ENCODE measurements at places on chromosomes 7 and 10. TPM values are rescaled to one million over a fixed set of nuclear protein-coding genes. Genes with fewer than 3 reads are reported as not detected.

DNA sequence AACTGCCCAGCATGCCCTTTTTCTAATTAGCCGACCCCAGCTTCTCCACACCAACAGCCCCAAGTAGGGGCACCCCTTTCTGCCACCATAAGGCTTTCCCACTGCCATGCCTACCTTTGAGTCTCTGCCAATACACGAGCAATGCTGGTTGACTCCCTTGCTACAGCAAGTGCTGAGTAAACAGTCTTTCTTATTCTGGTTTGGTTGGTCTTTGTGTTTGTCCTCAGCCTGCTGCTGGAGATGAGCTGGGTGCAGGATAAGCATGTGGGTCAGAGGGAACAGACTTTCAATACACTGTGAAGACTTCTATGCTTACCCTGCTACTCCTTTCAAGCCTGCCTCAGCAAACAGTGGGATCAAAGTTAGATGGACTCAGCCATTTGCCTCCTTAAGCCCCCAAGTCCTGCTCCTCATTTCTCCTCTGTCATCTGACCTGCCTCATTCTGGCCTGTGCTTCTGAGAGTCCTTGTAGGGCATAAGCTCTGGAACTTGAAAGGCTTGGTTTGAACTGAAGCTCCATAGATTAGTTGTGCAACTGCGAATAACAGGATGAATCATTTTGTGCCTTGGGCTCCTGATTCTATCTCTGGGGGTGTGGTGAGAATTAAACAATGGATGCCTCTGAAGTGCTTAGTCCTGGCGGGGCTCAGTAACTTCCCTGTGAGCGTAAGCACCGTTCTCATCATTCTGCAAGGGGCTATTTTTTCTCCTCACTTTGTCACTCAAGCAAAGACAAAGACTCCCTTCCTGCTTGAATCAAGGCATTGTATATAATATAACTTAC is 533.8 kb upstream of the DPP6 start:
- DNase-seq = peak; percentile 86

GRCh38 chr10:16192337-16192736 is 244.5 kb upstream of the PTER start:
- peak; percentile 28 for DNase-seq

GRCh38 chr7:17638727-17639126 is 301.6 kb downstream of the SNX13 start:
- DNase-seq = peak; percentile 78

The CYP26C1 gene
- 0.02 TPM for polyA plus RNA-seq

GRCh38 chr10:117547016-117547715 is 4.6 kb downstream of the EMX2 start:
- DNase-seq = no peak

The RSPH10B2 gene
- polyA plus RNA-seq = not detected

The CCL24 gene
- not detected for polyA plus RNA-seq

- no peak for DNase-seq
These were observed 106.1 kb upstream of the LRRTM3 start for GRCh38 chr10:66819691-66820090.

The WBP1L gene
- polyA plus RNA-seq = 20.7 TPM

DNA sequence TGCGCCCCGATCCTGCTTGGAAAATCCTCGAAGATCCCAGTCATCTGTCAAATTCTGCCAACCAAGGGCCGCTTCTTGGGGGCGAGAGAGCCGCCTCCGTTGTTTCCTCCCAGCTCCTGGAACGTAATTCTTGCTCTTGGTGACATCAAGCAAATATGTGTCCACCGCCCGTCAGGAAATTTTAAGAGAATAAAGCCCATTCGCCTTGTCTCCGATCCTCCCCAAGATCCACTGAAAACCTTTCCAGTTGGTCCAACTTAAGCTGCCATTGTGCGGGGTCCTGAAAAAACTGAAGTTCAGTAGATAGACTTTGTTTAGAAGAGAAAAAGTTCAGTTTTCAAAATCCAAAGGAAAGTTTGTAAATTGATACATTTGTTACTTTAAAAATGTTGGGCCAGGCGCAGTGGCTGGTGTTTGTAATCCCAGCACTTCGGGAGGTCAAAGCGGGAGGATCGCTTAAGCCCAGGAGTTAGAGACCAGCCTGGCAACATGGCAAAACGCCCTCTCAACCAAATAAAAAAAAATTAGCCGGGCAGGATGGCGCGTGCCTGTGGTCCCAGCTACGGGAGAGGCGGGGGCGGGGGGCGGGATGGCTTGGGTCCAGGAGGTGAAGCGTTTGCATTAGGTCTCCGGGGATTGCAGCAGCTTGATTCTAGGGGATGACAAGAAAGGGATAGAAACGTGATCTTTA is 1.0 kb upstream of the ZNF800 start:
- DNase-seq = no peak

The FEZF1 gene
- not detected for polyA plus RNA-seq

DNA sequence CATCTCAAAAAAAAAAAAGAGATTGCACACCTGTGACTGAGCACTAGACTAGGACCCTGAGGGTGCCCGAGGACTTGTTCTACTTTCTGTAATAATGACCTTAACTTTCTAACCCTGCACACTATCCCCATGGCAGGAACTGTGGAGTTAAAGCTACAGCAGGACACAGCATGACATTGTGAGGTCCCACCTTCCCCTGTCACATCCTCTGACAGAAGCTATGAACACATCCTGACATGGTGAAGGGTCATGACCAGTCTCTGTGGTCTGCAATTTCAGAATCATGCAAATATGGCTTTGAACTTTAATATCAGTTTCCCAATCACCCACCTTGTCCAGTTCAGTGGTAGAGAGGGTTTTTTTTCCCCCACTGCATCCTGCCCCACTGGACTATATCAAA is 18.5 kb upstream of the SAR1A start:
- no peak for DNase-seq

DNA sequence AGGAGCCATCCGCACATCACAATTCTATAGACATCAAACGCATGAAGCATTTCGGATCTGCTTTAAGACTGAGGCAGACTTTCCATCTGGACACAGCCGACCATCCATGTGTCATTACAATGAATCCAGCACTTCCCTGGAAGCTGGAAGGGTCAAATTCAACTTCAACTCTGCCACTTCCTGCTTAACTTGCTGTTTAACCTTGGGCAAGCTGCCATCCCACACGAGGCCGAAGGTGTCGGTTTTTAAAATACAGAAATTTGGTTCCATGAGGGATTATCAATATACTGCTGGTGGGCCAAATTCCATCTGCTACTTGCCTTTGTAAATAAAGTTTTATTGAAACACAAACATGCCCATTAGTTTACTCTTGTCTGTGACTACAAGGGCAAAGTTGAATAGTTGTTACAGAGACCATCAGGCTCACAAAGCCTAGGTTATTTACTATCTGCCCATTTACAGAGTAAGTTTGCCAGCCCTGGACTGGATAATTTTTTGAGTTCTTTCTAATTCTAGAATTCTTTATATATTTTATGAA is 134.6 kb downstream of the FAM204A start:
- DNase-seq = no peak

- no peak for DNase-seq
These were observed 132.8 kb downstream of the SEMA3C start for GRCh38 chr7:80785961-80786536.

DNA sequence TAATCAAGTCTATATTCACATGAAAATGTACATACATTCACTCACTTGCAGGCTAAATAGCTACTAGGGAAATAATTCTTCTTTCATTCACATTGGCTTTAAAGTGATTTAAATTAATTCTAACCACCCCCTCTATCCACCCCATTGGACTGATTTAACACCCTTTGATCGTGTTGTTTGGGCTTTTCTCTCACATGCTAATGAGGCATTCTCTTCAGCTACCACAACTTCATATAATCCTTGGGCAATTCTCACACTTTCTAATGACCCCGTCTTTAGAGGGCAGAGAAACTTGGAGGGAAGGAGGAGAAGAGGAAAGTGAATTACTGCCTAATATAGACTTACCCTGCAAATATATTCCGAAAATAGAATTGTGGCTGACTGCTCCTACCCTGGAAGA is 24.6 kb downstream of the GRM3 start:
- no peak for DNase-seq

- DNase-seq = no peak
These were observed 805 bp upstream of the HMX3 start for GRCh38 chr10:123134915-123135414.

GRCh38 chr10:109887243-109887642 is 36.1 kb downstream of the XPNPEP1 start:
- no peak for DNase-seq

DNA sequence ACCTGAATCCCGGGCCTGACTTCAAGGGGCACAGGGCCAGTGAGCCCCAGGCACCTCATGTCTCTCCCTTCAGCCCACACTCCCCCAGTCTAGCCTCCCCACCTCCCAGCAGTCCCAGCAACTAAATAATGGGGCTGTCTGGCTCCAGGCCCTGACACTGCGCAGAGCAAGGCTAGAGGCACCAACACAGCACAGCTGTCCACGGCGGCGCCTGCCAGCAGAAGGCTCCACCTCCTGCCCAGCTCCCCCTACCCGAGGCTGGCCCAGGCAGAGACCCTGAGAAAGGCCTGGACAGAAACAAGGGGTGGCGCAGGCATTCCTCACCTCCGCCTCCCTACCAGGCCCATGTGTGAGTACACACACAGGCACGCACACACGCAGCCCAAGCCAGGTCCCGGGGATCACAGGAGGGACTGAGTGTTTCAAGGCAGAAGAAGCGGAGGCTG is 6.1 kb downstream of the KCNH2 start:
- DNase-seq = no peak

The TAS2R3 gene
- polyA plus RNA-seq = not detected

DNA sequence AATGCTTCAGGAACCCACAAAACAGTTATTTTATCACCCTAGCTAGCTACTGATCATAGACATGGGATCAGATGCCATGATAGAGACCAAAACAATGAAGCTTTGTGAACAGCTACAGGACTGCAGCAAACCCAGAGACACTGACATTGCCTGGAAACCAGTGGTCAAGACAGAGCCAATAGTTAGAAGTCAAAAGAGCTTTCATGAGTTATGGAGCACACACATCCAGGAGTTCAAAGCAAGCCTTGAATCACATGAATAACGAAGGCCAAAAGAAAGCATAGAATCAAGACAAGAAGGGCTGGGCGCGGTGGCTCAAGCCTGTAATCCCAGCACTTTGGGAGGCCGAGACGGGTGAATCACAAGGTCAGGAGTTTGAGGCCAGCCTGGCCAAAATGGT is 34.5 kb upstream of the GSAP start:
- DNase-seq = no peak

The TMEM178B gene
- polyA plus RNA-seq = 0.01 TPM

GRCh38 chr10:117257721-117258120 is 16.8 kb downstream of the SLC18A2 start:
- no peak for DNase-seq

DNA sequence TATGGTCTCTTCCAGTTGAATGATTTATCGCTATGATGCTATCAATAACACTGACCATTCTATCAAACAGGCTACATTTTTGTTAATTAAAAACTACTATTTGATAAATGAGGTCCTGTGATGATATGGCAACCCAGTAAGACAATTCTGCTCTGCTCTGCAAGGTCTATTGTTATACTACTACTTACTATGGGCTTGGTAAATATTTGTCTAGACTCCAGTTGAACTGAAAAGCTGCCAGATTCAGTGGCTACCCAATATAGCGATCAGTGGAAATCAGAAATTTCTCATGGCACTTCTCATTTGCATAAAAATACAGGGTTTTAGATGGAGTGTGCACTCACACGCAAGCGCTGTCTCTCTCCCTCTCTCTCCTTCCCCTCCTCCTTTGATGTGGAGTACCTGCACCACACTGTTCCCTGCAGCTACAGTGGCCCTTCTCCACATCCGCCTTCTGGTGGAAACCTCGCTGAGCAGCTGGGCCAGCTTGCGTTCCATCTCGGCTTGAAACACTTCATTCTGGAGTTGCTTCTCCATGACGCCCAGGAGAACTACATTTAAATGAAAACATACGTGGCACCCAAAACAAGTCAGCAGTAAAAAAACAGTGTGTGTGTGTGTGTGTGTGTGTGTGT is 77.9 kb downstream of the KIAA1549 start:
- DNase-seq = no peak

GRCh38 chr10:34183016-34183796 is 631.9 kb downstream of the PARD3 start:
- DNase-seq = no peak

DNA sequence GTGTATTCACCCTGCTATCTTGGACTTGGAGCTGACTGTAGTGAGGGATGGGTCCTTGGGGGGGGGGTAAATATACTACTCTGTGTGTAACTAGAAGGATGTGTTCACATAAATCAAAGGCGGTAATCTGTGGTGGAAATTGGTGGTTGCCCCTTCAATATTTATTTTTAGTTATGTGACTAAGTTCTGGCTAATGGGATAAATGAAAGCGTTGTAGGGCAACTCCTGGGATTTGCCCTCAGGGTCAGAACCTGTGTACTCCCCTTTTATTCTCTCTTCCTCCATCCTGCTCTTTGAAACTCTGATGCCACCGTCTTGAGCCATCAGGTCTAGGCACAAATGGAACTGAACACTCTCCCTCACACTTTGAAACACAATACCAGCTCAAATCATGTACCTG is 24.3 kb upstream of the ST7 start:
- DNase-seq = no peak

DNA sequence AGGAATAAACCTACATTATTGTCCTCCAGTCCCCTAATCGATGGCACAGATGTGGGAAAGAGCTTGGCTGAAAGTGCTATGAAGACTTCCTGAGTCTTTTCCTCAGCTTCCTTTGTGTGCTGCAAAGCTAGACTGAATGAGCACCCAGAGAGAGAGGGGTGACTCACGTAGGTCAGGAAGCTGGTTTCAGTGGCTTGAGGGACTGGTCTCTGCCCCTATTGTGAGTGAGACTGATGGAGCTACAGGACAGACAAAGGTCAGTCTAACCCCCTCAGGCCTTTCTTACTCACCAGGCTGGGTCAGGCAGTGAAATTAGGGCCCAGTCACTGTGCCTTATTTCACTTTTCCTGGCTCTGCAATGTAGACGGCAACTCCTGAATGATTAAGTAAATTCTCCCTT is 171.1 kb upstream of the GRB10 start:
- peak; percentile 49 for DNase-seq

The CUBN gene
- 0.06 TPM for polyA plus RNA-seq

- DNase-seq = no peak
These were observed 4.9 kb downstream of the MAT1A start for GRCh38 chr10:80284522-80284921.

DNA sequence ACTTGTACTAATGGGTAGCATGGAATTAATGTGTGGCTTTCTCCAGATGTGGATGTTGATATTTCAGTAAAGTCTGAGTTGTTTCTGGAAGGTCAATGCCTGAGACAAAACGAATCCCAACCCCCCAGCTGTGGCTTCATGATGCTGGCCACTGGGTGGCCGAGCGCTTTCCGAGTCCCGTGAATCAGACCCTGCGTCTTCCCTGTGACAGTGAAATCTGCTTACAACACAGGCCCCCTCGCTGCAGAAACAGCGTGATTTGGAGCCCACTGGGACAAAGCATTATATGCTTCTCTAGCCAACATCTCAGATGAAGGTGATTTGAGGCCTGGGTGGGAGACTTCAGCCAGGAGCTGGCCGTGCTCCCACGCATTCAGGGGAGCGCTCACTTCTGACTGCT is 124.7 kb downstream of the WDR37 start:
- DNase-seq = no peak

The GNGT1 gene
- not detected for polyA plus RNA-seq

DNA sequence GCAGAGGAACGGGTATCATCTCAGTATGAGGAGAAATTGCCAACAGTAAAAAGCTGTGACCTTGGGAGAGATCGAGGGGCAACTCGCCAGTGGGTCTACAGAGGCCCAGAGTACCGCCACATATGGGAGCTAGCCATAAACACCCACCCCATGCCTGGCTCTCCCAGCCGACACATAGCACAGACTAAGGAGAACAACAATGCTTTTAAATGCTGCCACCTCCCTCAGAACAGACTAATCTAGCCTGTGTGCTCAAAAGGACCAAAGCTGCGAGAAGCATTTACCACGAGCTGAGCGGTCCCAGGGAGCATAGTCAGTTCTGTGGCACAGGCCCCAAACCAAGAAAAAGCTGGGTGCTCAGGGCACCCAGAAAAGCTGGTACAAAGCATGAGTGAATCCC is 73.3 kb downstream of the LSM5 start:
- no peak for DNase-seq
